ENCODE measurements at places on chromosomes 5 and 9. TPM values are rescaled to one million over a fixed set of nuclear protein-coding genes. Genes with fewer than 3 reads are reported as not detected.

The PITX1 gene
- total RNA-seq = 17.0 TPM

The AIF1L gene
- total RNA-seq = 22.1 TPM

The LRRC70 gene
- total RNA-seq = 10.1 TPM

The IL33 gene
- 79.1 TPM for total RNA-seq

The ARHGEF28 gene
- 28.0 TPM for total RNA-seq

The LCN12 gene
- not detected for total RNA-seq

The DAB2IP gene
- 52.4 TPM for total RNA-seq

The IL13 gene
- not detected for total RNA-seq

The NKD2 gene
- total RNA-seq = 6.1 TPM

The CCNJL gene
- total RNA-seq = 0.67 TPM

The PCDHGC5 gene
- total RNA-seq = 5.1 TPM

The CCL27 gene
- total RNA-seq = not detected

The BDP1 gene
- total RNA-seq = 33.0 TPM

The FUT7 gene
- total RNA-seq = not detected

The THBS4 gene
- 20.1 TPM for total RNA-seq

The LECT2 gene
- not detected for total RNA-seq

The RETREG1 gene
- total RNA-seq = 21.3 TPM

The FREM1 gene
- 3.6 TPM for total RNA-seq

The PCDH1 gene
- total RNA-seq = 23.4 TPM

The NOP16 gene
- total RNA-seq = 22.3 TPM

The FOXD4L4 gene
- total RNA-seq = 0.23 TPM

The VLDLR gene
- 26.3 TPM for total RNA-seq

The FANCC gene
- 4.9 TPM for total RNA-seq

The PCSK1 gene
- 0.62 TPM for total RNA-seq

The SHISAL2B gene
- total RNA-seq = not detected

The PCDHAC1 gene
- total RNA-seq = 0.47 TPM

All from gastroesophageal sphincter (tissue), 4 donors.